Smooth muscle cell of the brain vasculature (primary cell): ENCODE measurements at places on chromosomes 3 and 15.

- DNase-seq, result peak; percentile 28
Measured at GRCh38 chr15:39887832-39888231, 32.2 kb downstream of the GPR176 start.

DNA sequence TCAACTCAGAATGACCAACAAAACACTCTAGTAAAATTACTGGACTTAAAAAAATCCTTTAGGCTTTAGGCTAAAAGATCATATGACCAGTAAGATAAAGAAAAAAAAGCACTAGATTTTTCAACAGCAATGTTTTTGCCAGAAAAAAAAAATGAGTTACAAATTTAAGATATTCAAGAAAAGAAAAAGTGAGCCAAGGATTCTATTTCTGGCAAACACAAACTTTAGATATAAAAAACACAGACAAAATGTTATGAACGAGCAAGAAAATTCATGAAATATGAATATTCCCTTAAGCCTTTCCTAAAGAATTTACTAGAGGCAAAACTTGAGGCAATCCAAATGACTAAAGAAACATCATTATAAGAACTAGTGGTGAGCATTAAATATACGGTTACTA lies 8.6 kb downstream of the GOLGB1 start:
- DNase-seq, result no peak

DNA sequence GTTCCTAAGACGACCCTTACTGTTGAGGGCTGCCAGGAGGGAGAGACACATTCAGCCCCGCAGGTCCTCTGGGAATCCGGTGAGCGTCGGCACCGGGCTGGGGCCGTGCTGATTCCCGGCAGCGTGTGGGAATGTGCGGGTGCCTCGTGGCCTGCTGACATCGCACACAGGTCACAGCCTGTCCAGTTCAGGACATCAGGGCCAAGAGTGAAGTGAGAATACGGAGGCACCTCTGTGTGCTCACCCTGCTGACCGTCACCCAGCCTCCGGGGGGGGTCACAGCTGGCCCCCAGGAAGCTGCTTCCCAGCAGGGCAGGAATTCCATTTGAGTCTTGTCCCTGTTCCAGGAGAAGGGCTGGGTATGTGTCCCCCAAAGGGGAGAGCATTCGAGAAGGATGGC lies 53.6 kb downstream of the PGPEP1L start:
- DNase-seq, result no peak

DNA sequence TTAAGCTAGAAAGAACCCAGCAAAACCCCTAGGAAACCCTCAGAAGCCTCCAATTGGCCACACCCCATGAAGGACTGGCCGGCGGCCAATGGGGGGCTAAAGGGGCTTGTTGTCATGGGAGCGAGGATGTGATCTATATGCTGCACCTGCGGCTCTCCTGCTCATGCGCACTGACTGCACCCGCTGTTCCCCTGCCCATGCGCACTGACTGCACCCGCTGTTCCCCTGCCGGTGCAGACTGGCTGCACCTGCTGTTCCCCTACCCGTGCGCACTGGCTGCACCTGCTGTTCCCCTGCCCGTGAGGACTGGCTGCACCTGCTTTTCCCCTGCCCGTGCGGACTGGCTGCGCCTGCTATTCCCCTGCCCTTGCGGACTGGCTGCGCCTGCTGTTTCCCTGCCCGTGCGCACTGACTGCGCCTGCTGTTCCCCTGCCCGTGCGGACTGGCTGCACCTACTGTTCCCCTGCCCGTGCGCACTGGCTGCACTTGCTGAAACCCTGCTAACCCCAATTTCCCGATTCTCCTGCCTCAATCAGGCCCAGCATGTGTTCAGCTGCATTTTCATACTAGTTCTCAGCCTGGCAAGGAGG lies 16.8 kb upstream of the MCCC1 start:
- DNase-seq, result no peak

DNA sequence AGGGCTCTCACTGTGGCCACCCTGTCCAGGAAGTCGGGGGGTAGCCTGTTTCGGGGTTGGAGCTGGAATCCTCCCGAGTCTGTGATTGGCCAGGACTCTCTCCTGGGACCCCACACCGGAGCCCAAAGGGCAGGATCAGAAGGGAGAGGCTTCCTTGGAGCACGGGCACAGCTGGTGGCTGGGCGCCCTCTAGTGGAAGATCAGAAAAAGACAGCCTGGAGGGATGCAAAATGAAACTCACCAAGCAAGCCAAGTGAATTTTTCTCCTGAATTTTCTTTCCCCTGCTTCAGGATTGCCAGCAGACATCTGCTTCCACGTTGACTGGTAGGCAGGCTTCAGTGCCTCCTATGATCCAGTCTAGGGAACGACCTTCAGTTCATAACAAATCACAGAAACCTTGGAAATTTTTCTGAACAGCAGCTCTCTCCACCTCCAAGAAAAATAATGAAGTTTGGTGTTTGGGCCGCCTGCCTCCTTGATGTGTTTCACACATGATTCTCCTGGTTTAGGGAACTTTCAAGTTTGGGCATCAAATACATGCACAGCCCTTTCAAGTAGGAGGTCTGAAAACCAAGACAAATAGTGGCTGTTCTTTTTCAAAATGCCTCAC lies 224.6 kb downstream of the VPS13C start:
- DNase-seq, result no peak
